Putamen (tissue), 1 donor: ENCODE measurements at places on chromosomes 13 and 19.

DNA sequence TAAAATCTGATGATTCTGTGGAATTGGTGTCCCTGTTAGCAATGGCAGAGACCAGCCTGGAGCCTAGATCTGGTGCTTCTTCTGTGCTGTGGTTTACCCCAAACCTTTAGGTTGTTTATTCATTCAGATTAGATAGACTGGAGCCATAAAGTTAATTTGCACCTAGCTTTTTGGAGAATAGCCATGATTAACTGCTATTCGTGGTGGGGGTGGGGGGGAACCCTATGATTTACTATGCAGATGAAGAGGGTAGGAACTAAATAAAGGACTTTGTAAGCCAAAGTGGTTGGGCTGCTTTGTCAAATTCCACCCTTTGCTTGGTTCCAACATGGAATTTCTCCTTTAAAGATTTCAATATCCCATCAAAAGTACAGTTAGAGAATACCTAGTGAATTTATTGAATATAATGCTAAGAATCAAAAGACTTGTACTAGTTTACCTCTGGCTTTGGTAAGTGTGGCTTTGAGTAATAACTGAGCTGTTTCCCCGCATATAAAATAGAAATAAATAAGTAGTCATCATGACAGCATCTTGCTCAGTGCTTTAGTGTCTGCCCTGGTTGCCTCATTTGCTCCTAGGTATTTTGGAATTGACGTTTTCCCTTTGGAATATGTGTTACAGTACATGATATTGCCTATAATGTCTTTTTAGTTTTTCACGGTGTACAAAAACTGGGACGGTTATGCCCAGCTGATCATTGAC is 27.6 kb downstream of the SKA3 start:
- DNase-seq: no peak

DNA sequence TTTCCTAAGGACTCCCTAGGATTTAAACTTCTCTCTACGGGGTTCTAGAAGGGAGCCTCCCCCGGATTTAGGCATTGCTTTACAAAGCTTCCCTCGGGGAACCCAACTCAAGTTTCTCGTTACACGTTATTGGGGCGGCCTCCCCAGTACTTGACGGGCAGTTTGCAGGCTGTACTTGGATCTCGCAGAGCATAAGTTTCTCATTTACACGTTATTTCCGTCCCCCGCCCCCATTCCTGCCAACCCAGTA is 584 bp downstream of the SMG9 start:
- DNase-seq: no peak

DNA sequence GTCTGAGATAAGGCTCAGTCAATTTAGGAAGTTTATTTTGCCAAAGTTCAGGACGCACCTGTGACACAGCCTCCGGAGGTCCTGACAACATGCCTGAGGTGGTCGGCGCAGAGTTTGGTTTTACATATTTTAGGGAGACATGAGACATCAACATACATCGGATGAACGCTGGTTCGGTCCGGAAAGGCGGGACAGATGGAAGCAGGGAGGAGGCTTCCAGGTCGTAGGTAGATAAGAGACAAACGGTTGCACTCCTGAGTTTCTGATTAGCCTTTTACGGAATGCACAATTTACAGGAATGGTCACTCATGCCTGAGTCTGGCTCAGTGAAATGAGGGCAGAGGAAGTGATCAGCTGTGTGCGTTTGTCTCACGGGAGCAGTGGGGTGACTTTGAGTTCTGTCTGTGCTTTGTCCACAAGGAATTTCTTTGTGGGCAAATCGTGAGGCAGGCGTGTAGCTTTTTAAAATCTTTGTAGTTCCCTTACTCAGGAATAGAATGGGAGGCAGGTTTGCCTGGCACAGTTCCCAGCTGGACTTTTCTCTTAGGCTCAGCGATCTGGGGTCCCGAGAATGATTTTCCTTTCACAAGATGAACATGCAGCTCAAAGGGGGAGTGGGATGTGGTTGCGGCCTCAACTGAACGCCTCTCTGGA is 36.2 kb downstream of the C13orf46 start:
- DNase-seq: no peak

- DNase-seq: no peak
These were observed 9.1 kb downstream of the ZNF653 start for GRCh38 chr19:11496391-11497163.

- no peak for DNase-seq
These were observed 26.7 kb downstream of the LATS2 start for GRCh38 chr13:21034603-21035191.

- no peak for DNase-seq
These were observed 223.1 kb upstream of the TSHZ3 start for GRCh38 chr19:31572102-31572975.

GRCh38 chr13:68261105-68261504 is 1031.0 kb upstream of the PCDH9 start:
- no peak for DNase-seq

DNA sequence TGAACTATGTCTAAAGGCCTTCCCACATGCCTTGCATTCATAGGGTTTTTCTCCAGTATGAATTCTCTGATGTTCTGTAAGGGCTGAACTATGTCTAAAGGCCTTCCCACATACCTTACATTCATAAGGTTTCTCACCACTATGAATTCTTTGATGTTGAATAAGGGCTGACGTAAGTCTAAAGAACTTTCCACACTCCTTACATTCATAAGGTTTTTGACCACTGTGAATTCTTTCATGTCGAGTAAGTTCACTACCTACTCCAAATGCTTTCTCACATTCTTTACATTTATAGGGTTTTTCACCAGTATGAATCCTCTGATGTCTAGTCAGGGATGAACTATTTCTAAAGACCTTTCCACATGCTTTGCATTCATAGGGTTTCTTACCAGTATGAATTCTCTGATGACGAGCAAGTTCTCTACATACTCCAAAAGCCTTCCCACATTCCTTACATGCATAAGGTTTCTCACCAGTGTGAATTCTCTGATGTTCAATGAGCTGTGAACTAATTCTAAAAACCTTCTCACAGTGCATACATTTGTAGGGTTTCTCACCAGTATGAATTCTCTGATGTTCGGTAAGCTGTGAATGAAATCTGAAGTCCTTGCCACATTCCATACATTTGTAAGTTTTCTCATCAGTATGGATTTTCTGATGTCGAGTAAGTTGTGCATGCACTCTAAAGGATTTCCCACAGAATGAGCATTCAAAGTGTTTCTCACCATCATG is 19.1 kb upstream of the ZNF260 start:
- DNase-seq: no peak

DNA sequence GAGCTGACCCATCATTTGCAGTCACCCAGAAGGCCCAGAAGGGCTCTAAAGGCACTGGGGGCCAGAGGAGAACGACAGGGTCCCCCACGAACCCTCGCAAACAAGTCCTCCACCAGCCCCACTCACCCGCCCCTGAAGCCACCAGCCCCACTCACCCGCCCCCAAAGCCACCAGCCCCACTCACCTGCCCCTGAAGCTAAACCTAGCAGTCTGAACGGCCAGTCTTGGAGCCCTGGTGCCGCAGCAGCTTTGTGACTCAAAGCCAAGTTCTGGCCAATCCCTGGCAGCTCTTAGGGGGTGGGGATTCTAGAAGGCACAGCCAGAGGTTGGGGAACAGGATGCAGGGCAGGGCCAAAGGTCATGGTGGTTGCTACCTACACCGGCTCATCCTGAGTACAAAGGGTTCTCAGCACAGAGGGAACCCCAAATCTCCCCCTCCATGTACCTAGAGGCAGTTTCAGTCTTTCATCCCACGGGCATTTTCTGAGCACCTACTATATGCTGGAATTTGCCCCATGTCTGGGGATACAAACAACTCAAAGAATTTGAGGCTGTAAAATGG is at the start of gene IQCN:
Gene IQCN, minus strand, starts transcription at position 234 of the 562 bp plus-strand sequence. CDS start 4,974 bp downstream, outside the sequence.
- no peak for DNase-seq

DNA sequence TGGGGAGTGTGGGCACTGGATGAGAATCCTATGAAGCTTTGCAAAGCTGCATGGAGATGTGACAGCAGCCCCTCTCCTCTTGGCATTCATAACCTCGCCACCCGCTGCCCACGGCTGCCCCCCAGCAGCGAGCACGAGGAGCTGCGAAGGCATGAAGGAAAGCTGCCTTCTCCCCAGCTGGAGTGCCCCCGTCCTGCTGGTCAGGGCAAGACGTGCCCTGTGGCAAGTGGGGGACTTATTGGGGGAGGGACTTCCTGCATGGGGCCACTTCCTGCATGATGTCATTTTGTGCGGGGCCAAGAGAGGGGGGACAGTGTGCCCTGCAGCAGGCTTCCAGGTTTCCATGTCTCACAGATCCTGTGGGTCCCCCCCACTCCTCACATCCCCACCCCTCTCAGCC is 85.9 kb downstream of the TSHZ3 start:
- DNase-seq: no peak

- peak; percentile 87 for DNase-seq
These were observed 2.0 kb downstream of the REX1BD start for GRCh38 chr19:18590273-18591272.

DNA sequence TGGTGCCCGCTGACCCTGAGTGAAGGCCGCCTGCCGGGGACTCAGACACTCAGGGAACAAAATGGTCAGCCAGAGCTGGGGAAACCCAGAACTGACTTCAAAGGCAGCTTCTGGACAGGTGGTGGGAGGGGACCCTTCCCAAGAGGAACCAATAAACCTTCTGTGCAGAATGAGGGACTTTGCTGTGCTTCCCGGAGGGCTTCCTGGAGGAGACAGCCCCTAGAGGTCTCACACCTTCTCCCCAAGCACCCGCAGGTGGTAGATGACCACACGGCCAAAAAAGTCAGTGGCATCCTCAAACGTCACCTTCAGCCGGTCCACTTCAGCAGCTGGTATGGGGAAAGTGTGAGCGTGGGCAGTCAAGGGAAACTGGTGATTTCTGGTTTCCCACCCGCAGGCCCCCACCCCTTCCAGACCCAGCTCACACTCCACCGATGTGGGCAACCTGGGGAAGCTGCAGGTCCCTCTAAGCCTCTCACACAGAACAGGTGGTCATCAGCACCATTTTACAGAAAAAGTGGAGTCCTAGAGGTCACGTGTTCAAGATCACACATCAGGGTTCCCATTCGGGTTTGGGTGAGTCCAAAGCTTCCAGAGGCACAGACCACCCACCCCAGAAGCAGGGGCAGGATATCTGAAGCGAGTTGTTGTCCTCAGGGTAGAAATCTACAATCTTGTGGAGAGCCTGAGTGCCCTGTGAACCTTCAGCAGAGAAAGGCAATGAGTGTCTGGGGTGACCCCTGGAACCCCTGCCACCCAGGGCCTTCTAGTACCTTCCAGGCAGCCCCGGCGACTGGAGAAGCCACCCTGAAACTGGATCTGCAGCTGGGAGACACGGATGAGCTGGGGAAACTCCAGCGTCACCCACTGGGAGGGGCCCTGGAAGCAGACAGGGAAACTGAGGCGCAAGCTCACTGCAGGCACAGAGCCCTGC is 1.2 kb downstream of the NR2C2AP start:
- no peak for DNase-seq

- DNase-seq: no peak
These were observed 8.3 kb downstream of the LSR start for GRCh38 chr19:35257113-35257461.

- DNase-seq: no peak
These were observed 5.8 kb downstream of the KBTBD7 start for GRCh38 chr13:41188584-41188983.

DNA sequence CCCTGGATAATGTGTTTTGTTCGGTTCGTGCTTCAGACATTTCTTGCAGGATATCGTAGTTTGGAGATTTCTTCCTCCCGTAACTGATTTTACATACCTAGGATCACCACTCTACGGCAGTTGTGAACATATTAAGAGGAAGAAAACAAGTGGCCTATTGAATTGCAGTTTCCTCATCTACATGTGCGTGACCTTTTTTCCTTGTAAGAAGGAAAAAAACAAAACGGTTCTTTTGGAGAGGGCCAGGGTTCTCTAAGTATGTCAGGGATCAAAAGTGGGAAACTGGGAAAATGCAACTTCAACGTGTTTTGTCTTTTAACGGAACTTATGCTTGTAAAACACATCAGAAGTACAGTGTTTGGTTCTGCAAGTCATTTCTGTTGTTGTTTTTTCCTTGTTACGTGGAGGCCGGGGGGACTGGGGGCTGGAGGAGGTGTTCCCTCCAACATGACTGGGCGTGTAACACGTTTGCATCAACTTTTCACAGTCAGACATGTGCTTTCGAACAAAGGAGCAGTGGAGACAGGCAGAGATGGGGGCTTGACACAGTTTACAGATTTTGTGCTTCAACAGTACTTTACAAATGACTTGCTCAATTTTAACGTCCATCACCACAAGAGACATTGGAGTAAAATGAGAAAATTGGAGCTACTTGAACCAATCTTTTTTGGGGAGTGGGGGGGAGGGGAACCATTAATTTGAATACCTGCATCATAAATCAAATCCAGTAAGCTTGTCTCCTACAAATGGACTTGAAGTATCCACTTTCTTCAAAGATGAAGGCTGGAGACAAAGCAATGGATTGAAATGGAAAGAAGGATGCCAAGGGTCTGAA is 3.8 kb downstream of the ZC3H4 start:
- peak; percentile 44 for DNase-seq

GRCh38 chr13:111572956-111573761 is 252.7 kb downstream of the TEX29 start:
- DNase-seq: no peak

- no peak for DNase-seq
These were observed 1935.9 kb upstream of the PCDH20 start for GRCh38 chr13:63351533-63351932.

DNA sequence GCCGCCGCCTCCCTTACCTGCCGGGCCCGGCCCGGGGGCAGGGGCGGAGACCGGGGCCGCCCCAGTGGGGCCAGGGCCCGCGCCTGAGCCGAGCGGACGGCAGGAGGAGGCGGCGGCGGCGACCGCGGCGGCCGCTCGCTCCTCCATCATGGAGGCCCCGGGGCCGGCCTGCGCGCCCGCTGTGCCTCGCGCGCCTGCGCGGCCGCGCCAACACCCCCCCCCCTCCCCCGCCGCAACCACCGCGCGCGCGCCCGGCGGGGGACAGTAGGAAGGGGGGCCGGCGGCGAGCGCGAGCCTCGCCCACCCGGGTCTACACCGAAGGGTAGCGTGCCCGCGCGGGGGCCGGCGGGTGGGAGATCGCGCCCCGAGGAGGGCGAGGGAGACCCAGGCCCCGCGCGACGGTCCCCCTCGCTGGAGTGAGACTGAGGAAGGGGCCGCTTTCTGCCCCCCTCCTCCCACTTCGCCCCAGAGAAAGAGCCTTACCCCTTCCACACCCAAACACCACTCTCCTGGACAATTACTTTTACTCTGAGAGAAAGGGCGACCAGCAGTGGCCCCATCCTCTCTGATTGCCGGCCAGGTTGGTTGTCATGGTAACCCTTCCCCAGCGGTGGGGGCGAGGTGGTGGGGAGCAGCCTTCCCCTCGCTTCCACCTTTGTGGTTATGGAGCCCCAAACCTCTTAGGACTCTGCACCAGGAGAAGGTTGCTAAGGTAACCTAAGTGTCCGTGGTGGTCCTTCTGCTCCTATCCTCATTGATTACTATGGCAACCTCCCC is at the start of gene STRN4:
Gene STRN4, minus strand, starts transcription at position 170 of the 777 bp plus-strand sequence. Its CDS starts 20 bp downstream, at position 150.
- DNase-seq: no peak

GRCh38 chr13:43402380-43402779 is 379.0 kb downstream of the DNAJC15 start:
- no peak for DNase-seq

- no peak for DNase-seq
These were observed 30.2 kb upstream of the RB1 start for GRCh38 chr13:48273346-48273745.

- no peak for DNase-seq
These were observed 1.8 kb downstream of the TPRX1 start for GRCh38 chr19:47802521-47803043.

GRCh38 chr19:13764101-13764807 is at the start of gene MRI1:
Gene MRI1 (plus strand): TSS chr19:13764522. CDS start chr19:13764589, 67 bp downstream.
- DNase-seq: peak; percentile 77

- DNase-seq: no peak
These were observed 2.3 kb downstream of the PODNL1 start for GRCh38 chr19:13935765-13936510.
